ENCODE measurements at places on chromosomes 4 and X.

- DNase-seq: no peak
These were observed 224.9 kb downstream of the FRMPD4 start for GRCh38 chrX:12363216-12363615.

GRCh38 chrX:120824021-120824420 lies 51.6 kb downstream of the CT47B1 start:
- DNase-seq: no peak

DNA sequence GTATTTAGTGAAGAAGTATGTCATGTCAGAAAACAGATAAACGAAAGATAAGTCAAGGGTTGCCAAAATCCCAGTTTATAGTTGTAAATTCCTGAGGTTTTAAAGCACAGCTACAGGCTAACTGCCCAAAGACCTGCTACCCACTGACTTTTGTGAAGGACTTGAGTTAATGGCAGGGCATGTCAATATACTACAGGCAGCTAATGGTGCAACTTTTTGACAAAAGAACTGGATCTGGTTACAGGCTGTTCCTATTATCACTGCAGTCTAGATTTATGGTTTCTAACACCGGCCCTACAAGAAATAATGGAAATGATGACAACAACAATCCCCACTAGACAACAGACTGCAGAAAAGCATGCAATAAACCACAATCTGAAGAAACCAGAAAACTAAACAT lies 6.4 kb downstream of the SCML2 start:
- peak; percentile 1 for DNase-seq

DNA sequence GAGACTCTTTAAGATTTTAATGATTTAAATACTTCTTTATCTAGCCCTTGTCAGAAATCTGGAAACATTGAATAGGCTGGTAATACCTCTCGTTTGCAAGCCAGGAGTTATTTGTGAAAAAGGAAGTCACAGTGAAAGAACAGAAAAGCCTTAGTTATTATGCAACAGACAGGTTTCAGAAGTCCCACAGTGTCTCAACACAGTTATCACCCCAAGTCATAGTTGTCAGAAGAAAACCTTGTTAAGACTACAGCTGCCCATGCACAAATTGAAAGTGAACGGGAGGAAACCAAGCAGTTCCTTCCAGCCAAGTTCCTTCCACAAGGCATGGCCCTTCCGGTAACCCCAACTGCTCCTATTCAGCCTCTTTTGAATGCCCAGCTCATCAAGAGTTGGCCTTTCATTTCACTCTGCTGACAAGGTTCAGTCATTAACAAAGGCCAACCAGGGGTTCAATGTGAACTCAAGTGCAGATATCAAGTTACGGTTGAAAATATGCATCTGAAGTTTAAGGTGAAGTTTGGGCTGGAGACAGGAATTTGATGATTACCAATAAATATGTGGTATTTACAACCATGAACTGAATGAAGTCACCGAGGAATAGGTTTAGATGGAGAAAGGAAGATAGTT lies 15.6 kb downstream of the ALPK1 start:
- DNase-seq: no peak

DNA sequence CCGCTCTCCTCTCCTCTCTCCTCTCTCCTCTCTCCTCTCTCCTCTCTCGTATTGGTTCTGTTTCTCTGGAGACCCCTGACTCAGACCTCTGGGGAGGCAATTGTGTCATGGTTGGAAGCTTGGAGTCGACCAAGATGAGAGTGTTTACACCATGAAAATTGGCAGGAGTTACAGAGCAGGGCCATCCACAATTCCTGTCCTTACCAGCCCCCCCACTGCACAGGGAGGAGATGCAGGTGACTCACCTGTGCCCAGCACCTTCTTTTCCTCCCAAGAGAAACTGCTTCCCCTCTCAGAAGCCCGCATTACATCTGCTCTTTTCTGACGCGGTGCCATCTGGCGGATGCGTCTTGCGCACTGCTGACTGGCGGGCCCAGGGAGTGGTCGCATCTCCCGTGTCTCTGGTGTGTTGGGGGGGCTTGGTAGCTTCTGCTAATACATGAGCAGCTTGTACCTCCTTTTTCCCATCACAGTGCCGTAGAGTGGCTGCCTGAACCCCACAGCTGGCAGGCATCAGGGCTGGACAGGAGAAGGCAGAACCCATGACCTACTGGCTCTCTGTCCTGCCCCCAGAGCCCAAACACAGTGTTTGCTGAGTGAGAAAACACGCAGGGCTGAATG lies 31.4 kb upstream of the GPR78 start:
- DNase-seq: no peak
